ENCODE measurements at places on chromosomes 16 and 17. TPM values are rescaled to one million over a fixed set of nuclear protein-coding genes. Genes with fewer than 3 reads are reported as not detected.
A peak's percentile ranks its signal among the peaks of the same experiment; 100 is the strongest.

The CD7 gene
- 6.8 TPM for total RNA-seq

GRCh38 chr16:85535352-85536072 is 77.6 kb upstream of the GSE1 start:
- DNase-seq, result no peak

DNA sequence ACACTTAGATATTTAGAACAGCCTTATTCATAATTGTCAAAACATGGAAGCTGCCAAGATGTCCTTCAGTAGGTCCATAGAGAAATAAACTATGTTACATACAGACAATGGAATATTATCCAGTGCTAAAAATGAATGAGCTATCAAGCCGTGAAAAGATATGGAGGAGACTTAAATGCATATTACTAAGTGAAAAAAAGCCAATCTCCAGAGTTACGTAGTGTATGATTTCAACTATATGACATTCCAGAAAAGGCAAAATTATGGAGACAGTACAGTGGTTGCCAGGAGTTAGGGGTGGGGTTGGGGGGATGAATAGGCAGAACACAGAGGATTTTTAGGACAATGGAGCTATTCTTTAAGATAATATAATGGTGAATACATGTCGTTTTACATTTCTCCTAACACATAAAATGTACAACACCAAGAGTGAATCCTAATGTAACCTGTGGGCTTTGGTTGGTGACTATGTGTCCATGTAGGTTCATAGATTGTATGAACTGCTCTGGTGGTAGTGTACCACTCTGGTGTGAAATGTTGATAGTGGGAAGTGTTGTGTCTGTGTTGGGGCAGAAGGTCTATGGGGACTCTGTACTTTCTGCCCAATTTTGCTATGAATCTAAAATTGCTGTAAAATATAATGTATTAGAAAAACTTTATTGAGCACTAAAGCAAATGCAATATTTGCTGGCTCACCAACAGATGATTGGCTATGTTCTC is 122.6 kb downstream of the USP22 start:
- DNase-seq, result no peak

DNA sequence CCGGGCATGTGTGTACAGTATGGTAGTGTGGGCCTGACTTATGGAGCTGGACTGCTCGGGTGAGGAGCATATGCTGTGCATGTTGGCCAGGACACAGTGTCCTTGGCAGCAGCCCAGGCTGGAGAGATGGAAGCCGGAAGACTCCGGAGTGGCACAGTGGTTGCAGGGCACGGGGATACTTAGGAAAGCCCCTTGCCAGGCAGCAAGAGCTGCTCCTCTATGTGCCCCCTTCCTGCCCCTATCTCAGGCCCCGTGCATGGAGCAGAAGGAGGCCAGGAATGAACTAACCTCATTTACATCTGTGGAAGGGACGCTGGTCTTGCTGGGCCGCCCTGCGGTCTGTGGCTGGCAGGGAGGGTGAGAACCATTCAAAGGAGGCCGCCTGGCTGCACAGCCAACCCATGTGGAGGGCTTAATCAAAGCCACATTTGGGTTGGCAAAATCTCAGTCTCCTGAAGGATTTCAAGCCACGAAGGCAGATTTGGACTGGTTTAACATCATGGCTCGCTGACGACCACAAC is 32.2 kb upstream of the RCVRN start:
- DNase-seq, result no peak

DNA sequence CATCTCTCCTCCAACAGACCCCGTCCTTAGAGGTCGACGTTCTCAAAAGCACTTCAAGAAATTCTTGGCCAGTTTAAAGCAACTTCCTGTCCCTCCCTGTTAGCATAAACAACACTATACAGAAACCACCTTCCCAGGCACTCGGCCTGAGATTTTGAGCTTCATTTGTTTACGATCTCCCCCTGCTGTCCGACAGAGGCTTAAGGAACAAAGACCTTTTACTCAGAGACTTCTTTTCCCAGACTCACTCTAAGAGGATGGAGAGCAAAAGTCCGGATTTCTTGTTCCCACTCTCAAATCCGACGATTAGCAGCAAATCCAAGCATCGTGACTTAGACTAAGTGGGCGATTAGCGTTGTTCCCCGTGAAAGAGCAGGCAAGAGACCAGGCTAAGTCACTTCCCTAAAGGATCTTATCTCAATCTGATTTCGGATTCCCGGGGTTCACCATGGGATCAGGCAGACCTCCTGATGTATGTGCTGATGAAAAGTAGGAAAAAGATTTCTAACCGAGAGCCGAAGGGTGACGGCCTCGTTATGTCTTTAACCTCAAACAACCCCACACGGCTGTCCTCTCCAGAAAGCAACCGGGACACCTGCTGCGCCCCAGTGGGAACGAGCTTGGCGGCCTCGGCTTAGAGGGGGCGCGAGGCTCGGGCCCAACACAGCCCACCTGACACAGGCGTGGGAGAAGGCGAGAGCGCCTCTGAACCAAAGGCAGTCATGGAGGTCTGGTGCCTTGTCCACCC is 598 bp downstream of the INPP5K start:
- DNase-seq, result no peak

DNA sequence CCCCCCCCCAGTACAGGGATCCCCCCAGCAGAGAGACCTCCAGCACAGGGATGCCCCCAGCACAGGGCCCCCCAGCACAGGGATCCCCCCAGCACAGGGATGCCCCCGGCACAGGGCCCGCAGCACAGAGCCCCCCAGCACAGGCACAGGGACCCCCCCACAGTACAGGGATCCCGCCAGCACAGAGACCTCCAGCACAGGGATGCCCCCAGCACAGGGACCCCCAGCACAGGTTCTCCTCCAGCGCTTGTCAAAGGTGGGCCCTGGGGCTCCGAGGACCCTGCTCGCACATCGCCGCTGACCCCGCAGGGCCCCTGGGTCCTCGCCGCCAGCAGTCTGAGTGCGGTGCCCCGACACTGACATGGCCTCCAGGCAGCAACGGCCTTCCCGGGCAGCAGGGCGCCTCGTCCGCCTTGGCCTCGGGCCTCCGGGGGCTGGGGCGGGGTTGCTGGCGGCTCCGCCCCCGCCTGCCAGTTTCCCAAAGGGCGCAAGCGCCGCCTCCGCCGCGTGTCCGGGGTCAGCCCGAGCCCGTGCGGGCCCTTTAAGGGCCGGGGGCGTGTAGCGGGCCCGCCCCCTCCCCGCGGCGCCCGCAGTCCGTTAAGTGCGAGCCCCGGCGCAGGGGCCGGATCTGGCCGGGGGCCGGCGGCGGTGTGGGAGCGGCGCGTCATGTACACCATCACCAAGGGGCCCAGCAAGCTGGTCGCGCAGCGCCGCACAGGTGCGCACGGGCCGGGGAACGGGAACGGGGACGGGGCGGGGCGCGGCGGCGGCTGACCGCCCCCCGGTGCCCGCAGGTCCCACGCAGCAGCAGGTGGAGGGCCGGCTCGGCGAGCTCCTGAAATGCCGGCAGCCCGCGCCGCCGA is at the start of gene MCRIP2:
Gene MCRIP2 (plus strand): TSS at position 503 of the 863 bp plus-strand sequence. CDS start 164 bp downstream, at position 667.
- DNase-seq, result peak; percentile 52

- no peak for DNase-seq
Measured at GRCh38 chr17:75640556-75641119, 7.4 kb downstream of the SMIM5 start.

All from omental fat pad (tissue), 4 donors.